ENCODE measurements at places on chromosomes 2 and 18. TPM values are rescaled to one million over a fixed set of nuclear protein-coding genes. Genes with fewer than 3 reads are reported as not detected.
A peak's percentile ranks its signal among the peaks of the same experiment; 100 is the strongest.

GRCh38 chr2:75007819-75008218 is 49.4 kb downstream of the POLE4 start:
- peak; percentile 29 for DNase-seq

- DNase-seq, result no peak
Observed at GRCh38 chr2:67164771-67165522, 232.2 kb upstream of the ETAA1 start.

DNA sequence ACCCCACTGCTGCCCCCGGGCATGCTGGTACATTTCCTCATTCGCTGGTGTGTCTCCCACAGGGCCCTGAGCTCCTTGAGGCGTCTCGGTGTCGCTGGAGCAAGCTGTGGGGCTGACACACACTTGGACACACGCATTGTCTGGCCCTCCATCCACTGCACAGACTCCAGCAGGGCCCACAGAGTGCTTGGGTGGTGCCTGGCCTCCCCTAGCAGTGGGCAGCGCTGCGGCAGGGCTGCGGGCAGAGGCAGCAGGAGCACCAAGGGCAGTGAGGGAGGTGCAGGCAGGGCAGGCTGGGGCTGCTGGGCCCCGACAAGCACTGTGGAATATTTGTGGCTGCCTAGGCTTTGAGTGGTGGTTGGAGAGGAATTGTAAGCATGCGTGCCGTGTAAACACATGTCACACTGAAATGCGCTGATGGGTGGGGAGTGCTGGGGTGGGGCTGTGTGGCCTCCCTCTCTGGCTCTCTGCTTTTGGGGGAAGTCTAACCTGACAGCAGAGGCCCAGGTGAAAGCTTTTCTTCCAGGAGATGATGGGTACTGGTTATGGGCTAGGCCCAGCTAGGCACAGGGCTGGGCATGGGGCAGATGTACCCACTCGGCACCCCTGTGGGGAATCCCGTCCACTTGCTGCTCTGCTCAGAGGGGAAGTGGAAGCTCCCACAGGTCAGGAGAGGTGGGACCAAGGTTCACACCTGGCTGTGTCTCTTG is 55.5 kb upstream of the HS6ST1 start:
- DNase-seq, result peak; percentile 25

GRCh38 chr2:172513935-172514586 is 41.8 kb upstream of the PDK1 start:
- no peak for DNase-seq

GRCh38 chr2:260507-261161 is 3.2 kb downstream of the SH3YL1 start:
- no peak for DNase-seq

- DNase-seq, result peak; percentile 43
Observed at GRCh38 chr2:23926290-23926749, 603 bp downstream of the ATAD2B start.

ALS2 gene
- 10.7 TPM for total RNA-seq

GRCh38 chr2:189425676-189426075 is 15.6 kb upstream of the WDR75 start:
- no peak for DNase-seq

OTOS gene
- not detected for total RNA-seq

ANKRD44 gene
- total RNA-seq, result 1.2 TPM

DNA sequence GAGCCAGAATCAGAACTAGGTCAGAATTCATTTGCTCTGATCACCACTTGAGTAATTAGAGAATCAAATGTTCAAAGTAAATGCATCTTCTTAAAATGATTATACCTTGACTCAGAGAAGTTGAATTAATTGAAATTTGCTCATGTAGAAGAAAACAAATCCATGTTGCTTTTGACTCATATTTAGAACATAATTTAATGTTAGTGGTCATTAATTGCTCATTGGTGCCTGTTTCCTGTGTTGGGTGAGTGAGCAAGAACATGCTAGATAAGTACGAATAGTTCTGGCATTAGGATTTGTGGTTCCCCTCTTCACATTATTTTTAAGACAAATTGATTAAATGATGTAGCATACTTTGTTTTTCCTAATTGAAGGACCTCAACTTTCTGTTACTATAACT is 19.0 kb downstream of the ACVR2A start:
- no peak for DNase-seq

DNA sequence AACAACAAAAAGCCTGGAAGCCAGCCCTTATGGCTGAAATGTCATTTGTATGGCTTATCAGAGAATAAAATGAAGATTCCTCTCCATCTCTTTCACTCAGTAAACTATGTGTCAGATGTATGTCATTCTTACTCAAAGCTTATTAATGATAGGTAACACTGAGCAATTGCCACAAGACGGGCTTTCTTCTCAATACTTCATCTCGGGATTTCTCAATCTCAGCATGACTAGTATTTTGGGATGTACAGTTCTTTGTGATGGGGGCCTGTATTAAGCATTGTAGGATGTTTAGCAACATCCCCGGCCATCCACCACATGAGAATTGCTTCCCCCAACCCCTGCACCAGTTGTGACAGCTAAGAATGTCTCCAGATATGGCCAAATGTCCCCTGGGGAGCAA is 80.2 kb downstream of the MREG start:
- DNase-seq, result no peak

DNA sequence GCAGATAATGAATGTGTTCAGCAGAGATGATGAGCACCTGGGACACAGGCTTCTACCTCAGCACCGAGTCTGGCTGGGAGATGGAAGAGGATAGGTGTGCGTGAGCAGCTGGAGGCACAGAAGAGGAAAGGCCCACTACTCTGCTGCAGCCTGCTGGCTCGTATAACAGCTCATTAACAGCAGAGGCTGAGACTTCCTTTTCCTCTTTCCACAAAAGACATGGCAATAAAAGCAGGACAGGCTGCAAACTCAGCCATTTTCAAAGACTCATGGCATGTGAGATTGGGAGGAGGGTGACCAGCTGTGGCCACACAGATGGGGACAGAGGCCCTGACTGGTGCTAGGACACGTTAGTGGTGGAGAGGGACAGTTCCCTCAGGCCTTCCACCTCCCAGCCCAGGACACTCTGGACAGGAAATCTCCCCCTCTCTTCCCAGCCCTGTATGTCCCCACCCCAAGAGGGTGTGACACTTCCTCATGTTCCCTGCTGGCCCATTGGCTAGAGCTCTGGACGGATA is 60.3 kb downstream of the CACNB4 start:
- DNase-seq, result no peak

GRCh38 chr2:56613254-56613653 is 429.5 kb downstream of the CCDC85A start:
- DNase-seq, result no peak

TEX44 gene
- total RNA-seq, result not detected

PER2 gene
- total RNA-seq, result 57.7 TPM

GRCh38 chr2:11257078-11257477 is 87.4 kb downstream of the ROCK2 start:
- no peak for DNase-seq

- no peak for DNase-seq
Observed at GRCh38 chr18:42922363-42922762, 193.1 kb downstream of the RIT2 start.

ACTG2 gene
- 978 TPM for total RNA-seq

DNA sequence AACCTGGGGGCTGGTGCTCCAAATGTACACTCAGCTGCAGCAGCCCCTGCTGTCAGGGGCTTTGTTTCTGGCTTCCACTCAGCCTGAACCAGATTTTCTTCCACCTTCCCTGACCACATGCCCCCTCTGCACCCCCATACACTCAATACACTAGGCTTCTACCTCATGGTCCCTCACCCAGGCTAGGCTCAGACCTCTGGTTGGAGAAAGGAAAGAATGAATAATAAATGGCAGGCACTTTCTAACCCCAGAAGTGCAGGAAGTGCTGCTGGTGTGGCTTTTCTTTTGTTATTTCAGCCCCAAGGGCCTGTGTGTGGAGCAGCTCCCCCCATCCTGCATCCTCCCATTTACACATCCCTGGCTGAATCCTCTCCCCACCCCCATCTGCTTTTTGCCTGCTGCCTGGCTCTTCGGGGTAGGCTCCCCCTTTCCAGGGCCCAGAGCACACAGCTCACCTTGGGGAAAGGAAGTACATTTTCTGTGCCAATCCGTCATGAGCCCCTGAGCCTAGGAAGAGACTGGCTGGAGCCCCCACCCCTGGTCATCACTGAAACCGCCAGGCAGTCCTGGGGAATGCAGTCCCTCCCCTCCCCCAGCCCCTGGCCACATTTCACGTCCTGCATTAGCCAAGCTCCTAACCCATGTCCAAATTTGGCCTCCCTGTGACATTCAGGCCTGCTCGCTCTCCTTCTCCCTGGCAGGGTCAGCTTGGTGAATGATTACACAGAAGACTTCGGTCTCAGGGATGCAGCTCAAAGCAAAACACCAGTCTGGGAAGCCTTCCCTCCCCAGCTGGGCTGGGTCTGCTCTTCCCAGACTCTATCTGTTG is 2.6 kb downstream of the DYSF start:
- no peak for DNase-seq

GRCh38 chr2:180158961-180159360 is 151.9 kb upstream of the CWC22 start:
- no peak for DNase-seq

DNA sequence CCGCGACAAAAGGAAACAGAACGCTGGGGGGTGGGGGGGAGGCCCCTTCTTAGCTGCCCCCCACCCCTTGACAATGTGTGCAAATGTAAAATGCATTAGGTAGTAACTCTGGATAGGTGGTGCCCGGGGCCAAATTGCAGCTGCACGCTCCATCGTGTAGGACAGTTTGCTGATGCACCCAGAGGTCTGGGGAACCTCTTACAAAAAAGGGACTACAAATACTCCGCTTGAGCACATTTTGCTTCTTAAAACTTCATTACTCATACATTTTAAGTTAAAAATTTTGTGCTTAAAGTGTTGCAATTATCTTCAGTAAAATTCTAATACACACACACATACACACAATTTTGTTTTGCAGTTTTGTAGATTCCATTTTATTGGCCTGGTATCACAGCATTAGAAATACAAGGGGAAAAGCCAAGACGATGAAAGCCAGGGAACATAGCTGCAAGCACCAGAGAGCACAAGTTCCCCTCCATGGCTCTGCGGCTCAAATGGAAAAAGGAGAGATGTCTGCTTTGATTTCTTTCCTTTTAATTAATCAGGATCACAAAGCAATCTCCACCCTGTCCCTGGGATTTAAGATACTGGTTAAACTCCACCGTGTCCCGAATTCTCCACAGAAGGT is 582.1 kb downstream of the ZEB2 start:
- DNase-seq, result peak; percentile 48

C2orf92 gene
- total RNA-seq, result not detected

GRCh38 chr18:4878480-4878879 is 318.6 kb downstream of the AKAIN1 start:
- DNase-seq, result no peak

WBP1 gene
- total RNA-seq, result 39.3 TPM

GRCh38 chr2:166565501-166565900 is 71.5 kb upstream of the SCN7A start:
- no peak for DNase-seq

GRCh38 chr2:238299803-238300202 is 11.4 kb upstream of the PER2 start:
- peak; percentile 51 for DNase-seq

- no peak for DNase-seq
Observed at GRCh38 chr2:233816334-233816733, 38.0 kb downstream of the HJURP start.

DNA sequence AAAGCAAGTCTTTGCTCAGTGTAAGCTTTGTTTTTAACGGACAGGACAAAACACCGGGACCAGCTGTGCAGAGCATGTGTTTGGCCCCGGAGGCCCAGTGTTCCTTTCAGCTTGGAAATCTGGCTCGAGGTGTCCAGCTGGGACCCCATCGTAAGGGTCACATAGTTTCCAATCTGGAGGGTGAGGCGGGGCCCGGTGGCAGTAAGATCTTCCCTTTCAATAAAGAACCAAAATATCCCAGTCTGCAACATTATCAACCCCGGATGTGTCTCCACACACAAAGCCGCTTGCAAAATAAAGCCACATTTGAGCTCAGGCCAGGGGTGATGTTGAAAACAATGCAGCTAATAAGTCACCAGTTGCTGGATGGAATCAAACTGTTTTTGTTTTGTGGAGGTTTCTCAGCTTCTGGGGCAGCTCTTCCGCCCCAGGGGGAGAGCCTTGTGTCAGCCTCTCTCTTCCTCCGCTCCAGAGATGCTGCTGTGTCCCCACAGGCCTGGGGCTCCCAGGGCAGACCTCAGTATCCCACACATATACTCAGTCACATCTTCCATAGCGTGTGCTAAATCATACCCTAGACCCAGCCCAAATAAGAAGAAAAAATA is 138.6 kb upstream of the GLI2 start:
- no peak for DNase-seq

DNA sequence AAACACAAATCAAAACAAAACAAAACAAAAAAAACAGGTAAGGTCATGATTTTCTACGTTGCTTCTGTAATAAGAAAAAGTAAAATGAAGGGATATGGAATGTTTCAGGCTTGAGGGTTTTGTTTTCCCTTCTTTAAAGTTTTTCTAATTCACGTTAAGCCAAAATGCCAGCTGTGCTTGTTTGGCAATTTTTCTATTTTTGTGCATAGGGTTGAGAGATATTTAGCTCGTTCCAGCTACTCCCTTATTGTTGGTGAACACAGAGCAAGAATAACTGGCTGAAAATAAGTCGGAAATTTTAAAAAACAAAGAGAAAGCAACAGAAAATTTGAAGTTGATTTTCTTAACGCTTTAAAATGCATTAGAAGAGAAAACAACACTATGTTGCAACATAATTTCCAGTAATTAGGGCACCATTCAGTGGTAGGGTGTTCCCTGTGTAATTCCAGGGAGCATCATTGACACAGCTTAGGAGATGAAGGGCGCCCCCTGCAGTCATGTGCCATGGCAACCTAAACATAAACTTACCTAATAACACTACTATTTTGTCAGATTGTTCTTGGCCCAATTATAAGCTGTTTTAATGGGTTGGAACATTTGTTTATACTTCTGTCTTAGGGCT is 99.5 kb downstream of the DTNA start:
- peak; percentile 29 for DNase-seq

DNA sequence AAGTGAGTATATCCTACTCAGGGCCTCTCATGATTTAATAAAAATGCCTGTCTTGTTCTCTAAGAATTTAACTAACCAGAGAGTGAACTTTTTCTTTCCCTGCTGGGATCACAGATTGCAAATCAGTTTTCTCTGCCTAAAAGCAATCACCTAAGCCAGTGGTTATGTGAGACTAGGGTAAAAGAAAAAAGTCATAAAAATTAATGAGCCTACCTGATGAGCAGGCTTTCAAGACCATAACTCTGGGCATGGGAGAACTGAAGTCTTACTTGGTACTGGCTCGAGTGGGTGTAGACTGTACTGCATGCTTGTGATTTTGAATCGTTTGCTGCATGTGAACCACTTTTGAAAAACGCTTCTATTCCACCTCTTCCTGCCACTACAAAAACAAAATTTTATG is 1677.0 kb upstream of the LRRTM1 start:
- no peak for DNase-seq

GRCh38 chr2:74564222-74564621 is 9.7 kb downstream of the DOK1 start:
- no peak for DNase-seq

- DNase-seq, result peak; percentile 62
Observed at GRCh38 chr18:47772374-47773248, 157.8 kb downstream of the SMAD2 start.
